ENCODE measurements at places on chromosomes 7 and 10. TPM values are rescaled to one million over a fixed set of nuclear protein-coding genes. Genes with fewer than 3 reads are reported as not detected.

Gene MET
- 1.5 TPM for total RNA-seq

Gene GPR141
- total RNA-seq = not detected

Gene SVOPL
- not detected for total RNA-seq

Gene TMEM213
- total RNA-seq = not detected

Gene GTF2IRD1
- total RNA-seq = 1.6 TPM

Gene PGAM2
- total RNA-seq = 1.2 TPM

Gene GPNMB
- 1.1 TPM for total RNA-seq

Gene SYCE1
- not detected for total RNA-seq

Gene METTL27
- 0.66 TPM for total RNA-seq

Gene ABCC2
- 2.9 TPM for total RNA-seq

Gene CYP26C1
- total RNA-seq = 0.15 TPM

Gene ATP6V0A4
- total RNA-seq = not detected

Gene TLX1
- not detected for total RNA-seq
